ENCODE measurements at places on chromosomes 4 and X. TPM values are rescaled to one million over a fixed set of nuclear protein-coding genes. Genes with fewer than 3 reads are reported as not detected.

GRCh38 chr4:34676400-34676799, 1567.9 kb downstream of the ARAP2 start:
- H3K27ac ChIP-seq = no peak overlapping the region
- no peak overlapping the region for H3K4me3 ChIP-seq
- H3K4me1 ChIP-seq = no peaks in the 10 kb centered on the region
- no peak for DNase-seq

- peaks cover 7% of the 10 kb centered on the region for H3K27me3 ChIP-seq
- H3K4me3 ChIP-seq = no peak overlapping the region
- no peak overlapping the region for H3K27ac ChIP-seq
- no peaks in the 10 kb centered on the region for H3K4me1 ChIP-seq
- no peaks in the 10 kb centered on the region for H3K36me3 ChIP-seq
- DNase-seq = no peak
Measured at GRCh38 chr4:7427831-7428260, 6.9 kb downstream of the PSAPL1 start.

- H3K27me3 ChIP-seq = no peaks in the 10 kb centered on the region
- no peak overlapping the region for H3K4me3 ChIP-seq
- H3K27ac ChIP-seq = no peak overlapping the region
- H3K36me3 ChIP-seq = no peaks in the 10 kb centered on the region
Measured at GRCh38 chr4:3492741-3493719, 29.9 kb downstream of the DOK7 start.

DNA sequence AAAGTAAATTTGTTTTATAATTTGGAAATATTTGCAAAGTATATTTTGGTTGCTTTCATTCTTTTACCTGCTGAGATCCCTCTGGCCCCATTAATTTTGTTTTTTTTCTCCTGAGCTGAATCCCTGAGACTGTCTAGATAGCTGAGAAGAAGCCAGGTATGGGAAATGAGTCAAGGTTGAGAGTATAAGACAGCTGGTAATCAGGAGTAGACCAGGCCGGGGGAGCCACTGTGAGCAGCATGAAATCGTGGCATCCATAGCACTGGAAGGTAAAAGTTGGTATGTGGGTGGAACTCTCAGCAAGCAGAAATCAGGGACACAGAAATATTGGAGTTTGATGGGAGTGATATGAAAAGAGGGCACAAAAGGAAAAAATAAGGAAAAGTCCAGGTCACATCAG, 164.5 kb downstream of the FHIP1A start:
- no peak overlapping the region for H3K4me3 ChIP-seq
- no peak for DNase-seq
- H3K36me3 ChIP-seq = no peaks in the 10 kb centered on the region
- H3K27ac ChIP-seq = no peak overlapping the region
- no peaks in the 10 kb centered on the region for H3K4me1 ChIP-seq

DNA sequence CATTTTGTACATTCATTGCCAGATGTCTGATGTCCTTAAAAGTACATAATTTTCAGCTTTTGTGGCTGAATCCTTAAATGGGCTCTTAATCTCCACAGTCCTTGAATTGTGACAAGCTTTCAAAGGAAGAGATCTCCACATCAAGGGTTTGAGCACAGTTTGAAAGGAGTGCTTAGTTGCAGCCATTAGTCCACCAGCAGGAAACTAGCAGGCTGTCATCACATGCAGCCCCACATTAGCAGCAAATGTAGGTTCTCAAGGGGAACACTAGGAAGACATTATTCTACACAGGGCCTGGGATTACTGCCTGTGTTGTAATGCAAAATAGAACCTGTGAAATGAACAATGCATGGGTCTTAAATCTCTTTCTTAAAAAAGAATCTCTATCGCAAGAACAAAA, 173.2 kb downstream of the CBLL2 start:
- no peak overlapping the region for H3K27ac ChIP-seq
- H3K36me3 ChIP-seq = no peaks in the 10 kb centered on the region
- peaks cover 5% of the 10 kb centered on the region for H3K27me3 ChIP-seq
- no peaks in the 10 kb centered on the region for H3K4me1 ChIP-seq

The RHOXF2 gene
- 0.12 TPM for polyA plus RNA-seq

- peaks cover 7% of the 10 kb centered on the region for H3K27me3 ChIP-seq
- no peak for DNase-seq
- peaks cover 4% of the 10 kb centered on the region for H3K4me1 ChIP-seq
Measured at GRCh38 chrX:15911734-15912550, 57.3 kb upstream of the AP1S2 start.

All from immature natural killer cell (primary cell).